ENCODE measurements at places on chromosomes 16 and 17.
A peak's percentile ranks its signal among the peaks of the same experiment; 100 is the strongest.

DNA sequence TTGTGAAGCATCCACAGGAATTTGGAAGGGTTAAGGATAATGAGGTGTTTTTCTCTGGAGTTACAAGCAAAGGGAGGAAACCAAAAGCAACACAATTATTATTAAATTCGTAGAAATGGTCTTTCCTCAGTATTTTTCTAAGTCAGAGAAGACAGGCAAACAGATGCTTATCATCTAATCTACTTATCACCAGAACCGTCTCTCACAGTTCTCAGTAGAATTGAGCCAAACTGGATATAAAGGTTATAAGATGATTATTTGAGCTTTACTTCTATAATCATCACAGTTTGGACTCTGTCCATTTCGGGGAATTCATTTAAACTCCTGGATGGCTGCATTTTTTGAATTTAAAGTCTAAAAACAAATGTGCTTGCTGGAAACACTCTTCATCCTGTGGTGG, 245.0 kb downstream of the KCNJ2 start:
- no peak for DNase-seq

DNA sequence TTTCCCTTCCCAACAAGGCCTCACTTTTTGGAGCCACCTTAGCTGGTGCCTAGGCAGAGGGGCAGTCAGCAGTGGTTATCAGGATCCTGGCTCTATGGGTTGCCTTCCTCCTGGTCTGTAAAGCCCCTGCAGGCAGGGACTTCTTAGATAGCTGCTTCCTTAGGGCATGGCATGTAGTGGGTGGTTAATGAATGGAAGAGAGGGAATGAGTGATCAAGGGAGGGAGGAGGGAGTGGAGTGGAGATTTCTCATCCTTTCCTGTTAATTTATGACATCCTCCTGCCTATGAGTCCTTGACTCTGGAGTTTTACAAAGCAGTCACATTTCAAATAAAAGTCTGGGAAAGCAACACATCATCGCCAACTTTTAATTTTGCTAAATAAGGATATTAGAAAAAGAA, 40.7 kb downstream of the SNX20 start:
- DNase-seq: no peak

DNA sequence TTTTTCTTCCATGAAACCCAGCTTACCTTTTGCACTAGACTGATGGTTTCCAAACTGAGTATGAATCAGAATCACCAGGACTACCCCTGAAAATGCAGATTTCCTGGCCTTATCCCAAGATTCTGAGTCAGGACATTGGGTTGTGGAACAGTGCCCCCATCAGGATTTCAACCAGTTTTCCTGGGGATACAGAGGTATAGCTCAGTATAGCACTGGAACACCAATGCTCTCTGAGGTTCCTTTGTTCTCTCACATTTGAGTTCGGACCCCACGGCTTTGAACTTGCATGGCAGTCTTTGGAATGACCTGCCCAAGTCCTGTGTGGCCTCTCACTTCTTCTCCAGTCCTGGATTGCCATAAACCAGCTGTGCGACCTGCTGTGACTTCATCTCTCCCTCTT, 12.8 kb upstream of the CCL8 start:
- no peak for DNase-seq

DNA sequence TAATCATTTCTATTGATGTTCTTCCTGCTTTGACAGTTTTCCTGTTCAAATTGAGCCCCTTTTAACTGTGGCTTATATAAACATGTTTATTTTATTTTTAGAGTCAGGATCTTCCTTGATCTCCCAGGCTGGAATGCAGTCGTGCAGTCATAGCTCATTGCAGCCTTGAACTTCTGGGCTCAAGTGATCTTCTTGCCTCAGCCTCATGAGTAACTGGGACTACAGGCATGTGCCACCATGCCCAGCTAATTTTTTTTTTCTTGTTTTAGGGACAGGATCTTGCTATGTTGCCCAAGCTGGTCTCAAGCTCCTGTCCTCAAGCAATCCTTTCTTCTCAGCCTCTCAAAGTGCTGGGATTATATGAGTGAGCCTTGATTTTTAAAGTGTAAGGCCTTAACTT, 14.7 kb downstream of the PHKB start:
- DNase-seq: no peak

DNA sequence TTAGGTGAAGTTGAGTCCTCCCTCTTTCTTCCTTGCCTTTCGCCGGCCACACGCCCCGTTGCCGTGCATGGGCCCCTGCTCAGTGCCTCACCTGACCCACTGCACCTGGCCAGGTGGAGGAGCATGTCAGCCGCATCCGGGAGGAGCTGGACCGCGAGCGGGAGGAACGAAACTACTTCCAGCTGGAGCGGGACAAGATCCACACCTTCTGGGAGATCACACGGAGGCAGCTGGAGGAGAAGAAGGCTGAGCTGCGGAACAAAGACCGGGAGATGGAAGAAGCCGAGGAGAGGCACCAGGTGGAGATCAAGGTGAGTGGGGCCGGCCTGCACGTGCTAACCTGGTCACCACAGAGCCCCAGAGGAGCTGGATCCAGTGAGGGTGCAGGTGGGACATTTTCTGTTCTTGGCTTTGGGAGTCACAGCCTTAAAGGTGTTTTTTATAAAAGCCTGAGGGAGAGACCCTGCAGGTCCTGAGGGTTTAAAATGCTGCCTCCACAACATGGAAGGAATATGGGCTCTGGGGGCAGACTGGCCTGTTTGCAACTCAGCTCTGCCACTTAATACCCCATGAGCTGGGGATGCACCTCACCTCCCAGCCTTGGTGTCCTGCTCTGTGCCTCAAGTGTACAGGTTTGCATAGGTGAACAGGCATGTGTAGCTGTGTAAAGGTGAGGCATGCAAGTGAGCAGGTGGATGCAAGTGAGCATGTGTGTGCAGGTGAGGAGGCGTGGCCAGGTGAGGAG, 12.1 kb upstream of the DBNDD1 start:
- DNase-seq: no peak

DNA sequence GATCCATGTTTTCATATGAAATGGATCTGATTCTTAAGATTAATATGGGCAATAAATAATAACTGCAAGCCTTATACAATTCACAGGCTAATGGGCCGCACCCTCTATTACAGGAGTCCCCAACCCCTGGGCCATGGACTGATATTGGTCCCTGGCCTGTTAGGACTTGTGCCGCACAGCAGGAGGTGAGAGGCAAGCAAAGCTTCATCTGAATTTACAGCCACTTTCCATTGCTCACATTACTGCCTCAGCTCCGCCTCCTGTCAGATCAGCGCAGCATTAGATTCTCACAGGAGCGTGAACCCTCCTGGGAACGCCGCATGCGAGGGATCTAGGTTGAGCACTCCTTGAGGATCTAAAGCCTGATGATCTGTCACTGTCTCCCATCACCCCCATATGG, 26.8 kb downstream of the METTL16 start:
- no peak for DNase-seq

GRCh38 chr17:48027322-48027981, 10.1 kb downstream of the COPZ2 start:
- DNase-seq: no peak

DNA sequence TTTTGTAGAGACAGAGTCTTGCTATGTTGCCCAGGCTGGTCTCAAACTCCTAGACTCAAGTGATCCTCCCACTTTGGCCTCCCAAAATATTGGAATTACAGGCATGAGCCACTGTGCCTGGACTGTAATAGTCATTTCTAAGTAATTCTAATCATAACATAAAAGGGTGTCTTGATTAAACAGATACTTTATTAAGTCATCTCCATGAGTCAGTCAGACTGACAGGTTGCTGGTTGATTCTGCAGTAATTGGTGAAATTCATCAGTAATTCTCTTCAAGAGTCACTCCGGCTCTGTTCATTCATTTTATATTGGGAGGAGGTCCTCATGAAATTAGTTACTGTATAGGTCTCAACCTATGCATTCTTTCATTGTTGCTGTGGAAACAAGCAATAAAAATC, 85.6 kb downstream of the SPECC1 start:
- DNase-seq: no peak

DNA sequence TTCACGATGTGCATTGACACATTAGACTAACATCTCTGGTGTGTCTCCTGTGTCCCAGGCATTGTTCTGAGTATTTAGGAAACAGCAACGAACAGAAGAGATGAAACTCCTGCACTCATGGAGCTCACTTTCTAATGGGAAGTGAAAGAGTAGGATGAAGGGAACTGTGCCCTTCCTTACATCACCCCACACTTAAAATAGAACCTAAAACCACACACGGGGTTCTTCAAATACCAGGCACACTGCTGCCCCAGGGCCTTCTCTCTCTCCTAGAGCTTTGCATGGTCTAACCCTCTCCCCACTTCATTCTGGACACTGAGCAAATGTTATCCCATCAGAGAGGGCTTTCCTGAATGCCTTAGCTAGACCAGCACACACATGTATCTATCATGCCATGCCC, 33.7 kb downstream of the TRIM25 start:
- DNase-seq: no peak

DNA sequence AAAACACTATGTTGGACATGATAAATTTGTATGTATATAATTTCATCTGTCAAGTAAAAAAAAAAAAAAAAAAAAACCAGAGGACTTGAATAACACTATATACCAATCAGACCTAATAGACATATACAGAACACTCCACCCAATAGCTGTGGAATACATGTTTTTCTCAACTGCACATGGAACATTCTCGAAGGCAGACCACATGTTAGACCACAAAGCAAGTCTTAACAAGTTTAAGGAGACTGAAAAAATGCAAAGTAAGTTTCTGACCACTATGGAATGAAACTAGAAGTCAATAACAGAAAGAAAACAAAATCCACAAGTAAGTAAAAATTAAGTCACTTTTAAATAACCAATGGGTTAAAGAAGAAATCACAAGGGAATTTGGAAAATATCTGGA, 8.4 kb upstream of the CNTNAP4 start:
- no peak for DNase-seq

DNA sequence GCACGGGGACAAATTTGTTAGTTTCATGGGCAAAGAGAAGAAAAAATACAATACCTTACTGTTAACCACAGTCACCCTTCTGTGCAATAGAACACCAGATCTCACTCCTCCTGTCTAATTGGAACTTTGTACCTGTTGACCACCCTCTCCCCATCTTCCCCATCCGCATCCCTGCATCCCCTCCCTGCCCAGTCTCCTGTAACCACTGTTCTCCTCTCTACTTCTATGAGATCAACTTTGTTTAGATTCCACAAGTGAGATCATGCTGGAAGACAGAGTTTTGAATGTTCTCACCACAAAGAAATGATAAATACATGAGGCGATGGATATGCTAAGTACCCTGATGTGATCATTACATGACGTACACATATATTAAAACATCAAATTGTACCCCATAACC, 47.7 kb downstream of the CLEC16A start:
- DNase-seq: no peak

GRCh38 chr16:6926341-6926740, 406.3 kb upstream of the RBFOX1 start:
- no peak for DNase-seq

- DNase-seq: no peak
These were observed 8.7 kb upstream of the ADAMTS18 start for GRCh38 chr16:77443357-77444146.

GRCh38 chr17:78890498-78890897, 12.5 kb downstream of the CEP295NL start:
- peak; percentile 18 for DNase-seq

GRCh38 chr17:36850790-36851189, 86.5 kb upstream of the LHX1 start:
- no peak for DNase-seq

GRCh38 chr16:23485841-23486240, 24.5 kb downstream of the GGA2 start:
- no peak for DNase-seq

DNA sequence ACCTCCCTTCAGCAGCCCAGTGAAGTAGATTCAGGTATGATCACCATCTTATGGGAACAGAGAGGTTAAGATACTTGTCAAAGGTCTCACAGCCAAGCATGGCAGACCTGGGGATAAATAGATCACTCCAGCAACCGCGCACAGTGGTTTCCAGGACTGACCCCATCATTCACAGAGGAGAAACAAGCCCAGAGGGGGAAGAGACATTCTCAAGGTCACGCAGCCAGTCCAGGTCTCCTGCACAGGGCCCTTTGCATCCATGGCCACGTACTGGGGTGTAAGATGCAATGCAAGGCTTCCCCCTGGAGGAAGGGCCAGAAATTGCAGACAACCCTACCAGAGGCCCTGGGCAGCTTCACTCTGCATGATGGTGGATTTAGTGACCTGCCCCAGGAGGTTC, 19.9 kb downstream of the TLE7 start:
- no peak for DNase-seq

GRCh38 chr17:31058976-31059375, 35.8 kb upstream of the NF1 start:
- no peak for DNase-seq

GRCh38 chr17:6569370-6570285, 13.3 kb upstream of the PITPNM3 start:
- no peak for DNase-seq

- no peak for DNase-seq
These were observed 1.5 kb downstream of the GRB7 start for GRCh38 chr17:39738983-39739884.

DNA sequence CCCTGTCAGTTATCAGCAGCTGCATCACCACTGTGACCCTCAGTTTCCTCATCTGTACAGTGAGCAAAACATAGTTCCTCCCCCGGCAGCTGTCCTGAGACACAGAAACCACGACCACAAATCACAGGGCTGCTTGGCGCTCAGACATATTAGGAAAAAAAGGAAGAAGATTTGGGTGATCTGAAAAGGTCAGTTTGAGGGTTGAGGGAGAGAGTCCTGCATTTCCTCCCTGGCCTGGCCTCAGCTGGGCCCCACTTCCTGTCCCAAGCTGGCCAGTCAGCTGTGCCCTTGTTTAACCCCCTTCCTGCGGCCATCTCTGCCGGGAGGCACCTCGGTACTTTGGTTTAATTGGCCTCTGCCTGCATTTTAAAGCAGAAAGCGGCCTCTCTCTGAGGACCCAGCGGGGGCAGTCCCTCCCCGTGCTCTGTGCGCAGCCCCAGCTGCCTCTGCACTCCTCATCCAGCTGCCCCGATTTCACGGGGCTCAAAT, 24.0 kb upstream of the CIBAR2 start:
- no peak for DNase-seq

- no peak for DNase-seq
These were observed 23.7 kb downstream of the B4GALNT2 start for GRCh38 chr17:49156256-49156655.

GRCh38 chr16:6091021-6091420, 993.4 kb upstream of the EEF2KMT start:
- DNase-seq: no peak

- DNase-seq: no peak
These were observed 12.2 kb downstream of the NOD2 start for GRCh38 chr16:50705436-50706110.

DNA sequence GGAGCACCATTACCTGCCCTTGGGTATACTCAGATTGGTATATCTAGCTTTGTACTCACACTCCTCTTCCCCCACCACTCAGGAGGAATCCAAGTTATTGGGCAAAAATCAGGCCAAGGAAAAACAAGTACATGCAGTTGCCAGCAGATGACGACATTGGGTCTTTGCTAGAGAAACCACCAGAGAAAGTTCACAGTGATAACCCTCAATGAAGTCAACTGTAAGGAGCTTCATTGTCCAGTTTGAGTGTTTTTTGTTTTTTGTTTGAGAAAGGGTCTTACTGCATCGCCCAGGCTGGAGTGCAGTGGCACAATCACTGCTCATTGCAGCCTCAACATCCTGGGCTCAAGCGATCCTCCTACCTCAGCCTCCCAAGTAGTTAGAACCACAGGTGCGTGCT, 34.6 kb upstream of the TOX3 start:
- no peak for DNase-seq

Data from effector memory CD4-positive, alpha-beta T cell (primary cell).